ENCODE measurements at places on chromosomes 3 and 15.

DNA sequence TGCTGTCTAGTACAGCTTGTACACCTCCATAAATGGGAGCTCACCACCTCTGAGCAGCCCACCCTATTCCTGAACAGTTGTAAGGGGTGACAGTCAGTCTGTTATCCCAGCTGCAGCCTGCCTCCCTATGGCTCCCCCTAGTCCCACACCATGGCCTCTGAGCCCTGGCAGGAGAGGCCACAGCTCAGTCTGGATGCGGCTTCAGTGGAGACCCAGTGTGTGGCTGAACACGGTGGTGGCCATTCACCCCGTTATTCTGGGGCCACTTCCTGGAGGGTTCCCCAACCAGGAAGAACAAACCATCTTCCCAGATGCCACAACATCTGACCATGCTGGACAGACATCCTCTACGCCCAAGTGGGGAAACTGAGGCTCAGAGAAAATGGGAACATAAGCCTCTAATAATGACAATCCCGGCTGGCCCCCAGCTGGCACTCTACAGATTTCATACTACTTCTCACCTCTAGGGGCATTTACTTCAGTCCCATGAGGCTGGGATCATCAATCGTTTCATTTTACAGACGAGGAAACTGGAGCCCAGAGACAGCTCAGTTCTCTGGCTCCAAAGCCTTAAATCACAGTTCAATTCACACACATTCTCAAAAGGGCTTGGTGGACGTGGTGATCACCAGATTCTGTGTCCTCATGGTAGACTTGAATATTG, 9.2 kb upstream of the GRIP2 start:
- no peak for DNase-seq

DNA sequence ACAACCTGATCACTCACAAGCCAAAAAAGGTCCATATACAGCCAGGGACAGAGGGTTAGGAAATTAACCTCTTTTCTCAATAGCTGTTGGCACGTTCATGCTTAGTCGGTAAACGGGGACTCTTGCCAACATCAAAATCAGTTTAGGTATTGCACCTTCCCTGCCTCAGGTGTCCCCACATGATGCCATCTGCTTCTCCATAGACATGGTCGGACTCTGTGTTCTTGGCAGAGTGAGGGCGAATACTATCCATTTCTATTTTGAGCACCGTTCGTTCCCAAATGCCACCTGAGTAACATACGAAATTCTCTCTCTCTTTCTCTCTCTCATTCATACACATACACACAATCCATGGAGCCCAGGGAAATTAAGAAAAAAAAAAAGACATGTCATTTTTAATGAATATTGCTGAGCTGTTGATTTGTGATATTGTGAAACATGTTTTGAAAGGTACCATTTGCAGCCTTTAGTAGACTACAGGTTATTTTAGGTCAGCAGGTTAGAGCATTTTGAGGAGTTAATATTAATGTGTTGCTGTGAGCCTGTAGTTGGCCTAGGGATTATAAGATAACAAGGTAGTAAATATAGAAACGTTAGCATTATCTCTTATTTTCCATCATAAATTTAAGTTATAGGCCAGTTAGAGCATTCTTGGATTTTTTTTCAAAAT, 78.5 kb downstream of the GHSR start:
- DNase-seq = no peak

GRCh38 chr15:44289259-44289790, 806 bp downstream of the GOLM2 start:
- no peak for DNase-seq

DNA sequence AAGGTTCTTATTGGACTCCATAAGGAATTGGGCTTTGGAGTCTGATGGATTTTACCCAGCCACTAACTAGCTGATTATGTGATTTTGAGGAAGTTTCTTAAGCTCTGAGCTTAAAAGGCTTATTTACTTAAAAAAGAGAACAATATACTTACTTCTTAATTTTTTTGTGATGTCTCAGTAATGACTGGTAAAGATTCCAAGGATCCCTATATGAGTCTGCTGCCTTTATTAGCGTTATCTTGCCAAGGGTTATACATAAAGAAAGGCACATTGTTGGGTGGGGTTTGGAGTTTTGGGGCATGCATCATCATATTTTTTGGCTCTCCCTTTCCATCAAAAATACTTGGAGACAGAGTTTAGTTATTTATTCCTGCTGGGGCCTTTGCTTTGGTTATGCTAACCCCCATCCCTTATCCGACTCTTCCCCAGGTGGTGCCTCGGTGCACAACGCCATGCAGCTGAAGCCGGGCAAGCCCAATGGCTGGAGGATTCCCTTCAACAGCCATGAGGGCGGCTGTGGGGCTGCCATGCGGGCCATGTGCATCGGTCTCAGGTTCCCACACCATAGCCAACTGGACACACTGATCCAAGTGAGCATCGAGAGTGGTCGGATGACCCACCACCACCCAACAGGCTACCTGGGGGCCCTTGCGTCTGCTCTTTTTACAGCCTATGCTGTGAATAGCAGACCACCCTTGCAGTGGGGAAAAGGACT, 6.7 kb downstream of the ADPRH start:
- DNase-seq = no peak

DNA sequence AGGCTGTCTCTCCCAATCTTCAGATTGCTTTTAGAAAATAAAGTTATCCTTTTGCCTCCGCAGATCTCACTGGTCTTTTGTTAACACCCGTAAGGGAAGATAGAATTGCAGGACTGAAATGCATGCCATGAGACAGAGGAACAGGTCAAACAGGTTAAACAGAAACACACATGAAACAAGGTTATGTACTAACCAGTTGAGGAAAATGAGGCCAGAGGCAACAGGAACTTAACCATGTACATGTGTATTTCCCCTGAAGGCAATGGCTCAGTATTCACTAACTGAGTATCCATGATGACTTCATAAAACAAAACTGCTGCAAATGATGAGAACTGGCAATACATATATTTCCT, 169.1 kb upstream of the NSMCE3 start:
- no peak for DNase-seq

GRCh38 chr3:151859905-151860304, 13.5 kb upstream of the SUCNR1 start:
- no peak for DNase-seq

GRCh38 chr3:10563396-10563795, 58.0 kb upstream of the ATP2B2 start:
- no peak for DNase-seq

DNA sequence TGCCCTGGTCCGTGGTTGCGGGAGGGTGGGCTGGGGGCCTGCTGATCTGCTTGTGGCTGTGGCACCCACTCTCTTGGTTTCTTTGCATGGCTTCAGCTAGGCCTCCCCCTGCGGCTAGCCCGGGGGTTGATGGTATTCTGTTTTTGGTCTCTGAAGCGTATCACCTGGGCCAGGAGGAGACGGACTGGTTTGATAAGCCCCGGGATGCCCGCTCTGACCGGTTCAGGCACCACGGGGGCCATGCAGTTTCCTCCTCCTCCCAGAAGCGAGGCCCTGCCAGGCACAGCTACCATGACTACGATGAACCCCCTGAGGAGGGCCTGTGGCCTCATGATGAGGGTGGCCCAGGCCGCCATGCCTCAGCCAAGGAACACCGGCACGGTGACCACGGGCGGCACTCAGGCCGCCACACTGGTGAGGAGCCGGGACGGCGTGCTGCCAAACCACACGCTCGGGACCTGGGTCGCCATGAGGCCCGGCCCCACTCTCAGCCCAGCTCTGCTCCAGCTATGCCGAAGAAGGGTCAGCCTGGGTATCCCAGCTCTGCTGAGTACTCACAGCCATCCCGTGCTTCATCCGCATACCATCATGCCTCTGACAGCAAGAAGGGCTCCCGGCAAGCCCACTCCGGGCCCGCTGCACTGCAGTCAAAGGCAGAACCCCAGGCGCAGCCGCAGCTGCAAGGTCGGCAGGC, 11.3 kb upstream of the APEH start:
- DNase-seq = no peak

DNA sequence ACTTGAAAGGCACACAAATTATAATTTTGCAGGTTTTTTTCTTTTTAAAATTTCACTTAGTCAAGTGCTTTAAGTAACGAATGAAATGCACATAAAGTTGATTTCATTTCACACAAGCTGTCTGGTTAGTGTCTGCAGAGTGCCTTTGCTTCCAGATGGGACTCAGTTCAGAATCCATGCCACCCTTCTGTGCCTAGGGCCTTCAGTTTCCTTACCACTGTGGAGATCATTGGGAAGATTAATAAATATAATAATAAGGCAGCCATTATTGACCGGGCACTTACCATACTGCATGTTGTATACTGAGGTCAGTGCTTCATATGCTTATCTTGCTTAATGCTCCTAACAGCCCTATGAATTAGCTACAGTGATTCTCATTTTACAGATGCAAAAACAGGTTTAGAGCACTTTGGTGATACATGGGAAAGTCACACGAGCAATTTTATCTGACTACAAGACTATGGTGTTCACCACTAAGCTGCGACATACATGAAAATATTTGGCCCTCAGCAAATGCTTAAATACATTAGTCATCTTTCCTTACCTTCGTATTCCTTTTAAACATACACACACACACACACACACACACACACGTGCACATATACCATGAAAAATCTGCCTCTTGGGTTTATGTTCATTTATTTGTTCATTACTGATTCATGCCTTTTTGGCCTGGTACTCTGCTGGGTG, 3.1 kb downstream of the NMNAT3 start:
- no peak for DNase-seq

DNA sequence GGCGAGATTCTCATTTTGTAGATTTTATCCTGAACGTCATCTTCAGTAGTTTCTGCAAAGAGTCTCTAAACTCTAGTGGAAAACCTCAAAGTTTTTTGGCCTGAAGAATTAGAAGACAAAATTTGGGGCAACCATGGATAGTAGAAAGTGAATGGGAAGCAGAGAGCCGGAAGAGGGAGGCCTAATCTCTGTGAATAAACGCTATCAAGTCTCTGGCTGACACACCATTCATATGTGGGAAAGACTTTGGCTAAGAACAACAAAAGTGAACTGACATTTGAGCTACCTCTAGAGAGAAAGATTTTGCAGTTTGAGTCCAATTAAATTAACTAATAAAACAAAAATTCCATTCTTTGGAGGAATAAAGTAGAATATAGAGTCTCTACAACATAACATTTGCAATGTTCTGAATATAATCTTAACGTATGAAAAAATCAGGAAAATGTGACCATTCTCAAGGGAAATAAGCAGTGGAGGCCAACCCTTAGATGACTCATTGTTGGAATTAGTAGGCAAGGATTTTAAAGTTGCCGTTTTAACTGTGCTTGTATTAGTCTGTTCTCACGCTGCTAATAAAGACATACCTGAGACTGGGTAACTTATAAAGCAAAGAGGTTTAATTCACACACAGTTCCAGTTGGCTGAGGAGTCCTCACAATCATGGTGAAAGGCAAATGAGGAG, 184.6 kb downstream of the C3orf38 start:
- DNase-seq = no peak

GRCh38 chr3:113117511-113118234, 93.7 kb upstream of the BOC start:
- DNase-seq = no peak

DNA sequence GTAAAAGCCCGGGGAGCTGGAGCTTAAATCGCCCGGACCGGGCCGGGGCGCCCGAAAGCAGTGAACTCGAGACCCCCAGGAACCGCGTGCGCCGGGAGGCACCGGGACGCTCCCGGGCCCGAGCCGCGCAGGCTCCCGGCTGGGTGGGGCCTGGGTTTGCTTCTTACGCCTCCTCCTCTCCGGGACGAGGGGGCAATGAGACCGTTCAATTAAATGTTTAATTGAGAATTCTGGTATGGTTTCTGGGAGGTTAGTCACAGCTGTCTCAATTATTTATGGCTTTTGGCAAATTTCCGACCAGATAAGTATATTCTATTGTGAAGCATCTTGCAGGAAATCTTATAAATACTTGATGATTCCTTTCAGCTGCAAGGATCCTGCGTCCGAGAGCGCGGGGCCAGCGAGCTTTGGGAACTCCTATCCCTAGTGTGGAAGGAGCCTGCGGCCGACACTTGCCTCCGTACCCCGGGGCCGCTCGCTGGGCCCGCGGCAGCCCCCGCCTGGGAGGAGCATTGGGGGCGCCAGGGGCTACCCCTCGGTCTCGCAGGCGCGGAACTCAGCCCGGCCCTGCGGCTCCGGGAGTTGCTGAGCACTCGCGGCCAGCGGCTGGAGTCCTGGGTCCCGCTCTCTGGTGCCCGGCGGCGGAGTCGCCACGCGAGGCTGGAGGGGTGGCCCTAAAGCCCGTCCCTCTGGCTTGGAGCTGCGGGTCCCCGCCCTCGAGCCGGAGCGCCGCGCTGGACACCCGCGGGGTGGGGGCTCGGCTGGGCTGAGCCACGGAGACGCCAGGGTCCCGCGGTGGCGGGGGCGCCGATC, 10.3 kb downstream of the ISL2 start:
- DNase-seq = no peak

- DNase-seq = no peak
These were observed 180.8 kb downstream of the ATP10A start for GRCh38 chr15:25682340-25682739.

GRCh38 chr3:71565976-71566375, 17.6 kb downstream of the FOXP1 start:
- DNase-seq = no peak

GRCh38 chr3:113744941-113745755, 901 bp downstream of the NAA50 start:
- peak; percentile 67 for DNase-seq

GRCh38 chr15:80292079-80292478, 40.1 kb upstream of the CTXND1 start:
- DNase-seq = no peak

GRCh38 chr3:109831403-109831802, 494.1 kb upstream of the DPPA4 start:
- DNase-seq = no peak

GRCh38 chr3:36248374-36248773, 131.9 kb upstream of the STAC start:
- no peak for DNase-seq

- DNase-seq = no peak
These were observed 120.7 kb upstream of the TOPAZ1 start for GRCh38 chr3:44120721-44121582.

DNA sequence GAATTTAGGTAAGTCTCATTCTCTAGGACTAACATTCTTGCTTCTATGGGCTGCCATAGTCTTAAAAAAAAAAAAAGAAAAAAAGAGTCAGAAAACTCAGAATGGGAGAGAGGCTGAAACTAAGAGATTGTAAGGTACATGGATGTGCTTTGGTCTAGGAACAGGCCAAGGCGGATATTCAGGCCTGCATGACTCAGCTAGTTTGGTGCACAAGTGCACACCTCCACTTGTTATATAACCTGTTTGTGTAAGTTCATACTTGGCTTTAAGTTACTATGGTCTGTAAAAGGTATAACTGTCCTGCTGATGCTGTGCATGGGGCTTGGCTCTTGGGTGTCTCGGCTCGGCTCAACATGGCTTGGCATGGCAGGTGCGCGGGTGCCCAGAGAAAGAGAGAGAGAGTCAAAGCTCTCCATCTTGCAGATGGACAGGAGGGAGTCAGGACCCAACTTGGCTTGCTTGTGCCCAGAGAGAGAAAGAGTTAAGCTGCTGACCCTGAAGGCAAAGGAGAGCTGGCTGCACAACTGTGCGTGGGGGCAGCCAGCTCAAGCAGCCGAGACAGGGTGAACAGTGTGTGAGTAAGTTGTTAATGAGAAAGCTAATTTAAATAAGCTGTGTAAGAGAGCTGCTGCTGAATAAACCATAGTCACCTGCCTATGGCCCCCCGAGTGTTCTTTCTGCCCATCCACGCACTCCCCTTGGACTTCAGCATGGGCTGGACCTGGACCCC, 31.4 kb upstream of the CHRNB4 start:
- DNase-seq = no peak

Data from activated CD4-positive, alpha-beta T cell treated with anti-CD3 and anti-CD28 coated beads for 1 hour (primary cell).